8988T (cell line): ENCODE measurements at places on chromosomes 1 and 21.

GRCh38 chr21:41767606-41768436, 969 bp upstream of the RIPK4 start:
- DNase-seq: no peak

- DNase-seq: no peak
Observed at GRCh38 chr1:50658459-50659076, 235.3 kb upstream of the DMRTA2 start.

DNA sequence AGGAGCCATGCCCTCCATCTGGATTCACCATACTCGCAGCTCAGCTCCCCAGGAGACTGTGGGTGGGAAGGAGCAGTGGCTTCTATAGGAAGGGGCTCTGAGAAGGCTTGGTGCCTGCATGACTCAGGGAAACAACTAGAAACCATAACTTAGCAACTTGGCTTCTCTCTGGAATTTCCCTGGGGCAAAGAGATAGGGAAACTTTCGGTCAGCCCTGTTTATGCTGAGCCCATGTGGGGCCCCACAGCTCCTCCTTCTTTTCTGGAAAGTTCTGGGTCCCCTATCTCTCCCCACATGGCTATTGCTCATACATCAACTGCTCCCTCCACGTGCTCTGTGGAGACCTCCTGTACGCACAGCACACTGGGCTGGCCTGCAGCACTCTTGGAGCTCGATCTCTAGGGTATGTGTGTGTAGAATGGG, 39.3 kb downstream of the PLEKHA6 start:
- no peak for DNase-seq

- no peak for DNase-seq
Observed at GRCh38 chr21:31880816-31881215, 8.0 kb downstream of the HUNK start.
